ENCODE measurements at places on chromosomes 4 and X.
A peak's percentile ranks its signal among the peaks of the same experiment; 100 is the strongest.

DNA sequence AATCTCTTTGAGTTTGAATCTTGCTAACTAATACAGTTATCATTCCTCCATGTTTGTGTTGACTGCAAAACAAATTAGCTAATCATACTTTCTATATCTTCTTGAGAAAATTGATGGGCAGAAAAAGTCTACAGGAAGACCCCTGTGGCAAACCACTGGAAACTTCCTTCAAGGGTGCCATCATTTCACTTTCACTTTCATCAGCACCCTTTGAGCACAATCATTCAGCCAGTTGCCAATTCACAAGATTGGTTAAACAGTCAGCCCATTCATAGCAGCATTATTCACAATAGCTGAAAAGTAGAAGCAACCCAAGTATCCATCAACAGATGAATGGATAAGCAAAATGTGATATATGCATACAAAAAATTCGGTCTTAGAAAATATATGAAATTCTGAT, 101.5 kb downstream of the CCDC160 start:
- no peak for DNase-seq
- H3K27me3 ChIP-seq: no peaks in the 10 kb centered on the region
- no peaks in the 10 kb centered on the region for H3K36me3 ChIP-seq
- no peaks in the 10 kb centered on the region for H3K4me1 ChIP-seq
- H3K27ac ChIP-seq: no peak overlapping the region
- no peak overlapping the region for H3K4me3 ChIP-seq

DNA sequence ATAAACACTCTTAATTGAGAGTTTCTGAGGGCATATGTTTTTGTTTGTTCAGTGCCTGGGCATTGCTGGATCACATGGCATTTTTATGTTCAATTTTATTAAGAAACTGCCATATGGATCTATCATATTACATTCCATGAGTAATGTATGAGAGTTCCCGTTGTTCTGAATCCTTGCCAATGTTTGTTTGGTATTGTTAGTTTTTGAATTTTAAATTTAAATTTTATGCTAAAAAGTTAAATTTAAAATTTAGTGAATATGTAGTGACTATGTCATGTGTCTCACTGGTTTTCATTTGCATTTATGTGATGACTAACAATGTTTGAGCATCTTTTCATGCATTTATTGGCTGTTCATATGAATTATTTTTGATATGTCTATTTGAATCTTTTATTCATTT, 54.8 kb upstream of the GEMIN8 start:
- DNase-seq: no peak
- no peak overlapping the region for H3K27ac ChIP-seq
- peaks cover 4% of the 10 kb centered on the region for H3K27me3 ChIP-seq

- no peak overlapping the region for H3K4me3 ChIP-seq
- H3K36me3 ChIP-seq: no peaks in the 10 kb centered on the region
- no peaks in the 10 kb centered on the region for H3K4me1 ChIP-seq
- no peak for DNase-seq
- no peaks in the 10 kb centered on the region for H3K27me3 ChIP-seq
These were observed 116.7 kb downstream of the SPCS3 start for GRCh38 chr4:176436293-176436973.

- H3K4me1 ChIP-seq: no peaks in the 10 kb centered on the region
- H3K27me3 ChIP-seq: no peaks in the 10 kb centered on the region
- DNase-seq: no peak
- H3K36me3 ChIP-seq: no peaks in the 10 kb centered on the region
- H3K27ac ChIP-seq: no peak overlapping the region
- no peak overlapping the region for H3K4me3 ChIP-seq
These were observed 568.8 kb downstream of the STIM2 start for GRCh38 chr4:27429364-27429871.

DNA sequence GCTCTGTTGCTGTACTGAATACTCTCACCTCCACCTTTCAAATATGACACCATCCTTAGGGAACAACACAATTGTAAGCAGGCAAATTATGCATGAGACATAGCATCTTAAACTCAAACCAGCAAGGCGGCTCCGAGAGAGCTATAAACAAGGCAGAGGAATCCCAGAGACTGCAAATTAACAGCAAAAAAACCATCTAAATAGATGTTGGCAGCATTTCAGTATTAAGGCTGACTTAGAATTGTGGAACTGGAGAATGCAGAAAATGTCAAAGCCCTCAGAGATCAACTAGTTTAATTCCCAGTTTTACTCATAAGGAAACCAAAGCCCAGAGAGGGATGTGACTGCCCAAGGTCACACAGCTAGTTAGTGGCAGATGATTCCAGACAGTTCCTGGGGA, 37.2 kb upstream of the SPANXC start:
- no peak for DNase-seq
- no peak overlapping the region for H3K4me3 ChIP-seq
- no peaks in the 10 kb centered on the region for H3K27me3 ChIP-seq
- no peak overlapping the region for H3K27ac ChIP-seq
- no peaks in the 10 kb centered on the region for H3K36me3 ChIP-seq

GRCh38 chr4:153204728-153205648, 745 bp downstream of the TRIM2 start:
- no peaks in the 10 kb centered on the region for H3K36me3 ChIP-seq
- peaks cover 7% of the 10 kb centered on the region for H3K4me1 ChIP-seq
- peak; percentile 91 for DNase-seq
- H3K4me3 ChIP-seq: peak overlapping the region; percentile 64
- H3K27ac ChIP-seq: peak overlapping the region; percentile 93

- H3K4me3 ChIP-seq: no peak overlapping the region
- H3K27ac ChIP-seq: no peak overlapping the region
- H3K4me1 ChIP-seq: peaks cover 6% of the 10 kb centered on the region
- DNase-seq: no peak
- H3K36me3 ChIP-seq: no peaks in the 10 kb centered on the region
These were observed 37.6 kb downstream of the FAM193A start for GRCh38 chr4:2574009-2574408.

- no peaks in the 10 kb centered on the region for H3K36me3 ChIP-seq
- H3K4me1 ChIP-seq: no peaks in the 10 kb centered on the region
- H3K27ac ChIP-seq: no peak overlapping the region
- DNase-seq: no peak
- H3K27me3 ChIP-seq: no peaks in the 10 kb centered on the region
These were observed 39.3 kb upstream of the SMARCAD1 start for GRCh38 chr4:94168321-94168720.

- no peaks in the 10 kb centered on the region for H3K27me3 ChIP-seq
- H3K4me1 ChIP-seq: no peaks in the 10 kb centered on the region
- H3K4me3 ChIP-seq: no peak overlapping the region
- H3K27ac ChIP-seq: no peak overlapping the region
These were observed 182.3 kb downstream of the INPP4B start for GRCh38 chr4:142663828-142664227.

- no peaks in the 10 kb centered on the region for H3K27me3 ChIP-seq
- no peak for DNase-seq
- no peaks in the 10 kb centered on the region for H3K4me1 ChIP-seq
- no peaks in the 10 kb centered on the region for H3K36me3 ChIP-seq
These were observed 40.1 kb downstream of the SMPX start for GRCh38 chrX:21717802-21718201.

GRCh38 chr4:69518538-69519198, 23.0 kb upstream of the UGT2B4 start:
- H3K27me3 ChIP-seq: no peaks in the 10 kb centered on the region
- H3K36me3 ChIP-seq: no peaks in the 10 kb centered on the region
- H3K27ac ChIP-seq: no peak overlapping the region
- peak; percentile 24 for DNase-seq
- H3K4me3 ChIP-seq: no peak overlapping the region

DNA sequence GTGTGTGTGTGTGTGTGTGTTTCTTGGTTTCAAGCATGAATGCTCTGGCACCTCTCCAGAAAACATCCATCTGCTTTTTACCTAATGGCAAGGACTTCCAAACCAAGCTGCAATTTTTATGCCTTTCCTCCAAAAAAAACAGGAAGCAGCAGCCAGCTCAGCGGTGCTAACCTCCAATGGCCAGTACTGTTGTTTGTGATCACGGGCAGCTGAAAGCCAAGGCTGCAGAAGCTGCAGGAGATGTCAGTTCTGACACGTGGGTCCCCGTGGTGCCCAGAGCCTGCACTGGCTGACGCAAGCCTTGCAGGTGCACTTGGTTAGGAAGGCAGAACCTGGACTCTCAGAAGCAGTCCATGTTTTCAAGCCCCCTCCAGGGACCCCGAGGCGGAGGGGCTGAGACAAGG, 313.6 kb upstream of the DDX53 start:
- no peak overlapping the region for H3K27ac ChIP-seq
- H3K36me3 ChIP-seq: no peaks in the 10 kb centered on the region
- peak; percentile 27 for DNase-seq

GRCh38 chr4:31768756-31769155, 1048.6 kb downstream of the PCDH7 start:
- H3K36me3 ChIP-seq: no peaks in the 10 kb centered on the region
- no peaks in the 10 kb centered on the region for H3K4me1 ChIP-seq
- H3K27ac ChIP-seq: no peak overlapping the region
- no peaks in the 10 kb centered on the region for H3K27me3 ChIP-seq
- DNase-seq: no peak

DNA sequence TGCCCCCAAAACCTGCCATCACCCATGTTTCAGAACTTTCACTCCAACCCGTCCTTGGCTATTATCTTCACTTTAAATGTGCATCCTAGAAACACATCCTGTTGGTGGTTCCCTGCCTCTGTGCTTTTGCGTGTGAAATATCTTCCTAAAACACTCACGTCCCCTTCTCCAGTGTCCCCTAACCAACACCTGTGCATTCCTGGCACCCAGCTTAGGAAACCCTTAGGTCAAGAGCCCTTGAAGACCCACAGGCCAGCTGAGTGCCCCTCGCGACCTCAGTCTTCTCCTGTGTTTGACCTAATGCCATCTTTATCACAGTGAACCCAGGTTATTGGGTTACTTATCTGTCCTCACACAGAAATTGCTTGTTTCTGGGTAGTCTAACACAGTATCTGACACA, 117.6 kb downstream of the STK32B start:
- H3K4me3 ChIP-seq: no peak overlapping the region
- no peak overlapping the region for H3K27ac ChIP-seq
- DNase-seq: no peak
- H3K27me3 ChIP-seq: no peaks in the 10 kb centered on the region
- no peaks in the 10 kb centered on the region for H3K36me3 ChIP-seq
- H3K4me1 ChIP-seq: no peaks in the 10 kb centered on the region

DNA sequence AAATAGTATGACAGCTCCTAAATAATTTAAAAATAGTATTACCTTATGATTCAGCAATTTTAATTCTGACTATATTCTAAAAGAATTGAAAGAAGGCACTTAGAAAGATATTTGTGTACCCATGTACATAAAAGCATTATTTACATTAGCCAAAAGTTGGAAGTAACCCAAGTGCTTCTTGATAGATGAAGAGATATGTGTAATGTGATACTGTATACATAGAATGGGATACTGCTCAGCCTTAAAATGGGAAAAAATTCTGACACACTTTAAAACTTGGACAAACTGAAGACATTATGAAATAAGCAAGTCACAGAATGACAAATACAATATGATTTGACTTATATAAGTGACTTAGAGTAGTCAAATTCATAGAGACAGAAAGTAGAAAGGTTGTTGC, 112.2 kb downstream of the IDS start:
- H3K4me3 ChIP-seq: no peak overlapping the region
- no peaks in the 10 kb centered on the region for H3K36me3 ChIP-seq
- H3K27ac ChIP-seq: no peak overlapping the region
- no peak for DNase-seq
- H3K27me3 ChIP-seq: no peaks in the 10 kb centered on the region
- H3K4me1 ChIP-seq: no peaks in the 10 kb centered on the region

GRCh38 chr4:90025248-90025647, 101.9 kb upstream of the CCSER1 start:
- H3K36me3 ChIP-seq: no peaks in the 10 kb centered on the region
- no peak for DNase-seq
- H3K4me1 ChIP-seq: no peaks in the 10 kb centered on the region
- no peak overlapping the region for H3K27ac ChIP-seq

GRCh38 chr4:76515975-76516843, 81.2 kb downstream of the SHROOM3 start:
- H3K4me3 ChIP-seq: no peak overlapping the region
- DNase-seq: no peak
- H3K36me3 ChIP-seq: no peaks in the 10 kb centered on the region
- no peaks in the 10 kb centered on the region for H3K27me3 ChIP-seq
- no peak overlapping the region for H3K27ac ChIP-seq
- H3K4me1 ChIP-seq: peaks cover 2% of the 10 kb centered on the region

GRCh38 chr4:173746424-173746823, 216.4 kb upstream of the HAND2 start:
- H3K4me1 ChIP-seq: no peaks in the 10 kb centered on the region
- no peak for DNase-seq
- H3K36me3 ChIP-seq: no peaks in the 10 kb centered on the region
- H3K27ac ChIP-seq: no peak overlapping the region
- no peaks in the 10 kb centered on the region for H3K27me3 ChIP-seq

DNA sequence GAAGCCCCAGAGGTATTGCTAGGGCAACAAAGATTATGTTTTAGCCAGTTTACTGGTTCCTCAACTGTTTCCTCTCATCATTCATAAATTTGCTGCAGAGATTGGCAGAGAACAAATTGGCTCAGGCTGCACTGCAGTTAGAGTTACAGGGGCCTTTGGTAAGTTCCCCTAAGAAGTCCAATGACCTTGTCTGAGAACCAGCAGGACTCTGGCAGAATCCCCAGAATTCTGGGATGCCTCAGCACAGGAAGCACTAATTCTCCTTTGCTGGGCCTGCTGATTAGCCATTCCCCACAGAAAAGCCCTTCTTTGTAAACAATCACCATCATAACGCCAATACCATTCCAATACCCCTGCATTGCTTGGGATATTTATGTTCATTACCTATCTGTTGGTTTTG, 151.3 kb downstream of the USP46 start:
- H3K27ac ChIP-seq: no peak overlapping the region
- no peaks in the 10 kb centered on the region for H3K27me3 ChIP-seq
- H3K4me1 ChIP-seq: no peaks in the 10 kb centered on the region
- peak; percentile 45 for DNase-seq

- H3K36me3 ChIP-seq: no peaks in the 10 kb centered on the region
- no peak for DNase-seq
- no peaks in the 10 kb centered on the region for H3K27me3 ChIP-seq
- H3K4me1 ChIP-seq: no peaks in the 10 kb centered on the region
- H3K27ac ChIP-seq: no peak overlapping the region
- no peak overlapping the region for H3K4me3 ChIP-seq
These were observed 311.2 kb downstream of the BMPR1B start for GRCh38 chr4:95068818-95069478.

GRCh38 chr4:40632080-40632479, 2.4 kb upstream of the RBM47 start:
- H3K36me3 ChIP-seq: no peaks in the 10 kb centered on the region
- H3K27me3 ChIP-seq: no peaks in the 10 kb centered on the region
- H3K27ac ChIP-seq: no peak overlapping the region
- no peak for DNase-seq

DNA sequence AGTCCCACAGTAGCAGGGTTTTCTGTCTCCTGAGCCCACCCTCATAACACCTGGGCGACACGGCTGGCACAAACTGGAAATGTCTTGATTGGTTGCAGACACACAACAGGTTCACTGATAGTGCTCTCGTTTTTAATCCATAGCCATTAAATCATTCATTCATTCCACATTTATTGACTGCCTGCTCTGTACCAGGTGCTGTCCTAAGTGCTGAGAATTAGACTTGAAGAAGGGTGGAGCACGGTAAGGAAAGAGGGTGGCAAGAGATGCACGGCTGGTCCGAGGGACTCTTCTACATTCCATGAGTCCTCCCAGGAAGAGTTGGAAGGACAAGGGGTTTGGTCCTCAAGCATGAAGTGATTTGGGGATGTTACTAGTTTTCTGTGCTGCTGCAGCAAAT, 100.0 kb downstream of the RELL1 start:
- no peak overlapping the region for H3K4me3 ChIP-seq
- H3K36me3 ChIP-seq: no peaks in the 10 kb centered on the region
- no peak for DNase-seq
- H3K4me1 ChIP-seq: no peaks in the 10 kb centered on the region
- H3K27ac ChIP-seq: no peak overlapping the region

Data from kidney (tissue), 22 donors.